ENCODE measurements at places on chromosomes 7 and 10.
A peak's percentile ranks its signal among the peaks of the same experiment; 100 is the strongest.

GRCh38 chr7:107145067-107145838 lies 23.6 kb upstream of the HBP1 start:
- no peak for DNase-seq

GRCh38 chr10:123998197-123999141 lies 94.9 kb downstream of the CHST15 start:
- no peak for DNase-seq

GRCh38 chr10:130065251-130065650 lies 45.4 kb downstream of the C10orf143 start:
- DNase-seq = no peak

- peak; percentile 68 for DNase-seq
Observed at GRCh38 chr10:58661336-58661735, 148.7 kb downstream of the BICC1 start.

DNA sequence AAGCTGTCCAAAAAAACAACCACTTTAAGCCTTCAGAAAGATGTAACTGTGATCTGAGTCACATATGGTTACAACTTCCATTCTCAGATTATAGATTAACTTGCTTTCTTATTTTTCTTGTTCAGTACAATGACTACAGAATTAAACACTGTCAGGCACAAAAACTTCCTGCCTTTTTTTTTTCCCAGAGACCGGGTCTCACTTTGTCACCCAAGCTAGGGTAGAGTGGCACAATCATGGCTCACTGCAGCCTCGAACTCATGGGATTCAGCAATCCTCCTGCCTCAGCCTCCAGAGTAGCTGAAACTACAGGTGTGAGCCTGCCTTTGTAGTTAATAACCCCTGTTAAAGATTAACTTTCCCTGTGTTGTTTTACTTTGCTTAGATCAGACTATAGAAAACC lies 163.2 kb downstream of the AVL9 start:
- DNase-seq = no peak

DNA sequence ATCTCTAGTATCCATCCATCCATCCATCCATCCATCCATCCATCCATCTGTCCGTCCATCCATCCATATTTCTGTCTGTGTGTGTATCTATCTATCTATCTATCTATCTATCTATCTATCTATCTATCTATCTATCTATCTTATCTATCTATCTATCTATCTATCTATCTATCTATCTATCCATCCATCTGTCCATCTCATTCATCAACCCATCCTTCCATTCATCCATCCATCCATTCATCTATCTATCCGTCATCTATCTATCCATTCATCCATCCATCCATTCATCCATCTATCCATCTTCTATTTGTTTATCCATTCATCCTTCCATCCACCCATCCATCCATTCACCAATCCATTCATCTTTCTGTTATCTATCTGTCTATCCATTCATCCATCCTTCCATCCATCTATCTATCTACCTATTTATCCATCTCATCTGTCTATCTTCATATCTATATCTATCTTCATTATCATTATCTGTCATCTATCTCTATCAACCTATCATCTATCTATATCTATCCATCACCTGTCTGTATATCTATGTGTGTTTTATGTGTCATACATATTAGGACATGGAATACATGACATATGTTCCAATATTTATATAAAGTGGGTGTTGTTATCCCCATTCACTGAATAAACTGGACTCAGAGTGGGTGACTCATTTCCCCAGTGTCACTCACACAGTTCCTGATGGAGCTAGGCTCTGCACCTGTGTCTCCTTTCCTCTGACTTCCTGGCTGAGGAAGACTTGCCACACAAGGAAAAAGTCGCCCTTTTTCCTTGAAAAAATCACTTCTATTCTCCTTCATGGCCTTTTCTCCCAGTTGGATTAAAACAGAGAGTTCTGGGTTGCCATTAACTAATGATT lies 200.1 kb downstream of the CCDC3 start:
- DNase-seq = no peak

DNA sequence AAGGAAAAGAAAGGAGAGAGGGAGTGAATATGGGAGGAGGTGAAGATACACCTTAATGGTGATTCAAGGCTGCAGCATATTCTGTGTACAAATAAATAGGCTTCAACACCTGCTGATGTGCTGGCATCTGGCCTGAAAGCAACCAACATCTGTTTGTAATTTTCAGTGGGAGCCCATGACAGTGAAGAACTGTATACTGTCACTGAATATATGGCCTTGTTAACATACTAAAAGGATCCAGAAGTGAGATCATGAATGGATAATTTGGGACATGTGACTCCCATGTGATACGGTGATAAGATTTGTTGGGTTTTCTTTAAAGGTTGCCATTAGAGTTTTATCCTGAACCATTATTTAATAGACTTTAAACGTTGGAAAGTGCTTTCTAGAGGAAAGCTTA lies 459.3 kb downstream of the CNTNAP2 start:
- DNase-seq = no peak

- DNase-seq = peak; percentile 34
Observed at GRCh38 chr10:113993489-113993991, 50.1 kb upstream of the ADRB1 start.

DNA sequence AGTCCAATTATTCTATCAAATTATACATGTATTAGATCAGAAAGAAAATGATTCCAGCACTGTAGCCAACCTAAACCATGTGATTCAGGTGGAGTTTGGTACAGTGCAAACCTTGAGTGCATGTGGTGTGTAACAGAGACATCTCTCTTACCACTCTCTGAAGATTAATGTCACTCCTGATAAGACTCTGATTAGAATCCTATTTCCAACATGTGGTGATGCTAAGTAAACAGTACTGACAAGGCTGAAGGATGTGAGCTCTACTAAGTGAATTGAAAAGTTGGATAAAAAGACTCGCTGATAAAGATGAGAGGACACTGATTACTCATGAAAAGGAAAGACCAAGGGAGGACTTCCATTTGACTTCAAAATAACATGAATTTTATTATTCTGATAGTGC lies 232.0 kb downstream of the SDK1 start:
- DNase-seq = no peak

- DNase-seq = peak; percentile 83
Observed at GRCh38 chr10:109914966-109915365, 8.3 kb downstream of the XPNPEP1 start.

DNA sequence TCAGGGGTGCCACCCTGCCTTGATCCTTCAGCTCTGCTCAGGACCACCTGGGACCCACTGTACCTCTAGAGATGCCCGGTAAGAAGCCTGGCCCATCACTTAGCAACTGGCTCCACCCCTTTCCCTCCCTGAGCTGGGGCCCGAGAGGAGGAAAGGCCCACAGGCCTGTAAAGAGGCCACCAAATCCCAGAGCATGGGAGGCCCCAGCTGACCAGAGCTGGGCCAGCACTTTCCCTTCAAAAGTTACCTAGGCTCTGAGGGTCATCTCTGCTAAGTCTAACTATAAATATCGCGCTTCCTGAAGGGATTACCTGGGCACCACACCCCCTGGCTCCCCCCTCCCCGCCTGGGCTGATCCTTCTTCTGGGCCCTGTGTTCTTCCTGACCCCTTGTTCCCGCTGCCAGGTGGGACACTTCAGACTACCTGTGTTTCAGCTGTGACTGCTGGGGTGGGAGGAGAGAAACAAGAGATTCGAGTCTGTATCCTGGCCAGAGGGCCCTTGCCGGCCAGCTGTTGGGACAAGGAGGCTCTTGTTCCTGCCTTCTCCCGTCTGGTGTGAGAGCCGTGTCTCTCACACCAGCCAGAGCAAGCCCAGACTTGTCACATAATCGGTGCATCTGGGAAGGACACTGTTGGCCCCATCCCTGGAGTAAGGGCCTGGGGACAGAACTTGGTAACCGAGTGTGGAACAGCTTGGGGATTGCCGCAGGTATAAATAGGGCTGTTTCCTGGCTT lies 22.8 kb upstream of the ANKRD2 start:
- no peak for DNase-seq

- DNase-seq = no peak
Observed at GRCh38 chr7:87356448-87356847, 11.0 kb downstream of the CROT start.

DNA sequence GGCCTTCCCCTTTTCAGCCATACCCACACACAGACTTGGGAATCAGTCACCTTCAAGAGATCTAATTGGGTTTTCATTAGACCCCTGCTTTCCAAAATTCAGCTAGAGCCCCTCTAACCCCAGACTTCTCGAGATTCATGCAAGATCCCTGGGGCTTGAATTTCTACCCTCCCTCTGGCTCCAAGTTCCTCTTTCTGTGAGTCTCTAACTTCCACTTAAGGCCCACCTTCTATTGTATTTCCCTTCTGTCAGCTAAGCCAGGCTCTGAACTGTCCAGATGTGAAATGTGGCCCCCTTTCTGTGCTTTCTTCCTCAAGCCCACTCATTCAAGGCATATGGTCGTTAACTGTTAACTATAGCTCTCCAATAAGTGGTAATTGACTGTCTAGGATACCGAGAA lies 132.2 kb downstream of the ZNF365 start:
- no peak for DNase-seq

DNA sequence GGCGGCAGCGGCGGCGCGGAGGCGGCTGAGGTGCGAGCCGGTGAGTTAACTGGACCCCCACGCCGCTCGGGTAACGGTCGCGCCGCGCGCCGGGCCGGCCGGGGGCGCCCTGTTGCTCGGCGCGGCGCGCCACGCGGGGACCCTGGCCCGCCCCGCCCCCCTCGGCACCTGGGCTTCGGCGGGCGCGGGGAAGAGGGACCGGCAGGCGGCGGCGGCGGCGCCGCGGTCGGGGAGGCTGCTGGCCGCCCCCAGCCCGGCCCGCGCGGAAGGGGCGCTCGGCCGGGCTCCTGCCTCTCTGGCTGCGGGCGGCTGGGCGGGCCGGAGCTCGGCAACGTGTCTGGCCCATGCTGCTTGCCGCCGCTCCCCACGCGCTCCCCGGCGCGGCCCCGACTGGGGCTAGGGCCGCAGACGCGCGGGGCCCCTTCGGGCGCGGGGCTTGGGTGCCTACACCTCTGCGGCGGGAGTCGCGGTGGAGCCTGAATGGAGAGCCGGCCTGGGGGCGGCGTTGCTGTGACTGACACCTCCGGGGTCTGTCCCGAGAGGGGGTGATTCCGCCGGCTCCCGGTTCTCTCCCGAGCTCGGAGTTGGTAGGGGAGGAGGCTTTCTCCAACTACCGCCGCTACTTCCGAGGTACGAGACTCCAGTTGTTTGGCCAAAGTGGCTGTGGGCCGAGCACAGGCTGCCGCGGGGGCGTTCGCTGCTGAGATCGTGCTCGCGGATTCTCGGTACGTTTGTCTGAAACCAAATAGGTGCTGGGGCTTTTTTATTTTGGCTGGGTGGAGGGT lies 494 bp downstream of the PALS2 start:
- DNase-seq = peak; percentile 48

- no peak for DNase-seq
Observed at GRCh38 chr7:8411103-8411502, 22.3 kb upstream of the NXPH1 start.

DNA sequence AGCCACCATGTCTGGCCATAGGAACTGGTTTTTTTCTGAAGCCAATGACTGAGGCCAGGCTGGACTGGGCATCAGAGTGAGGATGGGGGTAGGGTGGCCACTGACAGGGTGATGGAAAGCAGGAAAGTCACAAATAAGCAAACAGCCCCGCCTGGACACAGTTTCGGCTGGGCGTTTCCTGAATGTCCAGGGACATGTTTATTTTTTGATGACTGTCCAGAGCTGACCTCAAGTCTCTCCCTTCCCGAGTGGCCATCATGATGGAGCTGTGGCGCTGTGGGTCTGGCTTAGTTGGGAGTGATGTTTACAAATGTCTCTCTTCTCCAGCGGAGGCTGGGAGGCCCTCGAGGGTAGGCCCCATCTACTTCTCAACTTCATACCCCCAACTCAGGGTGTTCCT lies 37.1 kb upstream of the COMTD1 start:
- DNase-seq = no peak

DNA sequence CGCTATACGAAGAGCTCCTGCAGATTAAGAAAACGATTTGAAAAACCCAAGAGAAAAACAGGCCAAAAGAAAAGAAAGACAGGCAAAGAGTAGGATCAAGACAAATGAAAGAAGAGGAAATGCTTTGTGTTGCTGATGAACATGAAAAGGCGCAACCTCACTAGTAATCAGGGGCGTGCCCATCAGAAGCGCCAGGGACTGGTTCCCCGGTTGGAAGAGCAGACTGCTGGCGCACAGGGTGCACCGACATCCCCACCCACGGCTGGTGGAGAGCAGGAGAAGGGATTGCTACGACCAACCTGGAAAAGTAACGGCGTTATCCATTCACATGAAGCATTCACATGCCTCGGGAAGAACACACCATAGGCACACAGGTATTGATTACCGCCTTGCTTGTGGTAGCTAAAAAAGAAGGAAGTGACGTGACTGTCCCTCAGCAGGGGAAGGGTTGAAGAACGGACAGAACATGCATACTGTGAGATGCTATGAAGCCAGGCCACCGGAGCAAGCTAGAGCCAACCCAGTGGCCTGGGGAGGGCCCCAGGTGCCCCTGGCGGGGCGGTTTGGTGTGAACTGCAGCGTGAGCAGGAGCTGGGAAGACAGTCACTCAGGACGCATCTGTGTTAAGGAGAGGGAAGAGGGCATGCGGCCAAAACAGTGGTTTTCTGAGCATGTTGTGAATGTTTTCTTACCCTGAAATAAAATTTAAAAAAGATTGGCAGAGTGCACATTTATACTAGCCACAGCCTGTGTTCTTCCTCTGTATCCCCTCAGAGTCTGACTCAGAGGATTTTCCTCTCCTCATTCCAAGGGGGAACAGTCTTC lies 18.3 kb downstream of the AGAP3 start:
- peak; percentile 87 for DNase-seq

DNA sequence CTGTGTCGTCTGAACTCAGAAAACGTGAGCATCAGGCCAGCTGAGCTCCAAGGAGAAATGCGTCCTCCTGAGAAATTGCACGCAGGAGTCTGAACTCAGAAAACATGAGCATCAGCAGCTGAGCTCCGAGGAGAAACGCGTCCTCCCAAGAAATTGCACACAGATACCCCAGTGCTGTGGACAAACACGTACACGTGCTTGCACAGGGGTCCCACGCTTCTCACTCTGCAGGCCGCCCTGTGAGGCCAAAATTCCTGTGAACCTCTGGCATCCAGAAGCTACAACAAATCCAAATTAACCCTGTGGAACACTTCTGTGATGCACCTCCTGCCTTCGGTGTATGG lies 133.8 kb downstream of the WDR37 start:
- no peak for DNase-seq

GRCh38 chr10:96049340-96049739 lies 6.0 kb downstream of the CCNJ start:
- no peak for DNase-seq

GRCh38 chr7:101185258-101185839 lies 5.3 kb upstream of the NAT16 start:
- DNase-seq = peak; percentile 49

DNA sequence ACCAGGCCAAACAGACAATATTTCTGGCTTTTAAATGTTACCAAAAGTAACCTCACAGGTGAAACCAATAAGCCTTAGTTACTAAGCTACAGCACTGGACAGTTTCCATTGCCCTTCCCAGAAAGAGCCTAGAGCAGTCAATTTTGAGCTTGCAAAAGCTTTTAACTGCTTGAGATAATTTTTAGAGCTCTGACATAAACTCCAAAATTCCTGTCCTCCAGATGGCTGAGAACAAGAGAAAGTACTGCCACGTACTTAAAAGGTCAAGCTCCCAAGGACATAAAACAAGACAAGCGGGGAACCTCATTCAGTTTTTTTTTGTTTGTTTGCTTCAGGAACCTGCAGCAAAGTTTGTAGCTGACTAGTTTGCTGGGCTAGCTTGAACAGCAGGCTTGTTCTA lies 54.1 kb downstream of the BBS9 start:
- peak; percentile 61 for DNase-seq

Data from AG10803 (cell line).